Activated naive CD4-positive, alpha-beta T cell treated with Interleukin-2 at 50 U/mL for 16 hours (primary cell): ENCODE measurements at places on chromosomes 5 and 9.

- DNase-seq = no peak
Measured at GRCh38 chr5:1052076-1052475, 43.5 kb downstream of the NKD2 start.

GRCh38 chr9:116316246-116316645 lies 162.7 kb downstream of the PAPPA start:
- no peak for DNase-seq

DNA sequence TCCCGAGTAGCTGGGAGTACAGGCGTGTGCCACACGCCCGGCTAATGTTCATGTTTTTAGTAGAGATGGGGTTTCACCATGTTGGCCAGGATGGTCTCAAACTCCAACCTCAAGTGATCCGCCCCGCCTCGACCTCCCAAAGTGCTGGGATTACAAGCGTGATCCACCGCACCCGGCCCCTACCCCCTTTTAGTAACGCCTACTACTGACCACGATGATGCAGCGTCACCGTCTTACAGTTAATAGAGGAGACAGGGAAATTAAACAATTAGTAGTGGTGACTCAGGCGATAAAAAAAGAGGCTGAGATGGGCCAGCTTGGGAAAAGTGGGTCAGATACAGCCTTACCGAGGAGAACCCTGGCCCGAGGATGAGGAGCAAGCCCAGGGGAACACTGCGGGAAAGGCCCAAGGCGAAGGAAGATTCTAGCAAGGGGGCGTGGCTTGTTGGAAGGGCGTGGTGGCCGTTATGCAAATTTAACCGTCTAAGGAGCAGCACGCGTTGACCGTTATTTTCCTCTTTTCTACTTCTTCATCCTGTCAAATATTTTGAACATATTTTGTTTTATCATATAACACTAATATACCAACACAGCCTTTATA lies 1.6 kb upstream of the SETX start:
- no peak for DNase-seq

GRCh38 chr5:43110606-43111170 lies 10.0 kb upstream of the ZNF131 start:
- peak; percentile 34 for DNase-seq

GRCh38 chr9:83061990-83062650 lies 822 bp downstream of the RASEF start:
- no peak for DNase-seq

GRCh38 chr5:28421141-28421540 lies 1382.8 kb upstream of the CDH9 start:
- DNase-seq = no peak

DNA sequence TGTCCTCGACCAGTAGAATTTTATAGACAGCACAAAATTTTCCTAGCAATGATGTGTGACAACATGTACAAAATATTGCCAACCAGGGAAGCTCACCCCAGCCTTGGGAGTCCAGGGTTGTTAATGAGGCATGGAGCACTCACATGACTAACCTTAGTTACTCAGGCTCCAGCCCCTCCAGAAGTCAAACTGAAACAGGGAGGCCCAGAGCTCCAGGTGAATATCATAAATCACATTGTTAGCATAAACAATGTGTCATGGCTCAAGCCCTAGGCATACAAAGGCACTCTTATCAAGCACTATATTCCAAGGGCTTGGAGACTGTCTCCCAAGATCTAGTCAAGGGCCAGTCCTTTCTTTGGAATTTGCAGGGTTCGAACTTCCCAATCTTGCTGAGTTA lies 44.4 kb downstream of the TNFAIP8 start:
- no peak for DNase-seq

DNA sequence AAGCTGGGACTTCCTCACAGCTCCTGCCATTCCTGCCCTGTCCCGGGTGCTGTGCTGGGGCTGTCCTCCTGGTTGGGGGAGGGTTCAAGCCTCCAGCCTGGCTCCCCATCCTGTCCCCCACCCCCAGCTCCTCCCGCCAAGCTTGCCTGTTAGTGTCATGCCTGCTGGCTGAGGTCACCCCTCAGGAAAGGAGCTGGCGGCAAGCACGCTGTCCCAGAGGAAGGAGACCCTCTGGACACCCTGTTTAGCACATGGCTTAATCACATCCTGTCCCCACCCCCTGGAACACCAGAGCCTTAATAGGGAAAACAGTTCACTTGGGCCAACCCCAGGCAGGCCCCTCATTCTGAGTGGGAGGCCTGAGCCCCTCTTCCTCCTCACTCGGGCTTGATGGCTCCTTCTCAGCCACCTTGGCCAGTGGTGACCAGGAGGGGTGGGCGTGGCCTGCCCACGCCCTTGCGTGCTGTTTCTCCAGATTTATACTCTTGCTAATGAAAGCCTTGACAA lies 9.2 kb upstream of the PHYHD1 start:
- no peak for DNase-seq

- DNase-seq = no peak
Measured at GRCh38 chr9:135903358-135903656, 4.0 kb downstream of the CAMSAP1 start.

DNA sequence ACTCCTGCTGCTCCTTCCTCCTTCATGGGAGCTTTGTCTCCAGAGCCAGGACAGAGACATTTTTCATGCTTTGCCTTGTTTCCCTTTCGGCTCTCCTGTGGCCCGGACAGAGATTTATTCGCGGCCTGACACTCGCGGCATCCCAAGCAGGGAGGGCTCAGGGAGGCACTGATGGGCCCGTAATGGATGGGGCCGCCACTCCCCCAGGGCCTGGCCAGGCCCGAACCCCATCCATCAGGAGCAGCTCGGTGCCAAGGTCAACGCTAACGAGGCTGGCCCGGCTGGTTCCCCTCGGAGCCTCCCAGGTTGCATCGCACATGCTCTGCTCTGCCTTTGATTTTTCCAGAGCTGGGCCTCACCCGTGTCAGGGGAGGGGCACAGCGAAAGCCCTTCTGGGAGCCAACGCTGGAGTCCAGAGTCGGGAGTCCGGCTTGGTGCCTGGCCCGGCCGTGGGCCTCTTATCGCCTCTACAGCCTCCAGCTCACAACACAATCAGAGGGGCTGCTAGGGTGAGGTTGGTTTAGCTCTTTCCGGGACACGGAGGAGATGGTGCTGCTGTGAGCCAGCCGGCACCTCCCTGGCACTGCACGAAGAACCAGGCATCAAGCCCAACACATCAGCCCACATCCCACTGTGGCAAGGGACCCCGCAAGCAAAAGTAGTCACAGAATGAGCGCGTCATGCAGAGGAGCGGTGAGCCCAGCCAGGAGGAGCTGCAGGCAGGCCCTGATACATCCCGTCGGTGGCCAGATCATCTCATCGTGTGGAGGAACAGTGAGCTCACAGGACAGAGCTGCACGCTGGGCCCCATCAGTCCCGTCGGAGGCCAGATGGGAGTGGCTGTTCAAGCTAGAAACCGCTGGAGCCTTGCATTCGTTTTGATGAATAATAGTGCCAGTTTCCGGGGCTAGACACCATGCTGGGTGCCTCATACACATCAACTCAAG lies 72.2 kb upstream of the BARHL1 start:
- DNase-seq = no peak

GRCh38 chr9:124180557-124180956 lies 77.2 kb upstream of the NEK6 start:
- no peak for DNase-seq

DNA sequence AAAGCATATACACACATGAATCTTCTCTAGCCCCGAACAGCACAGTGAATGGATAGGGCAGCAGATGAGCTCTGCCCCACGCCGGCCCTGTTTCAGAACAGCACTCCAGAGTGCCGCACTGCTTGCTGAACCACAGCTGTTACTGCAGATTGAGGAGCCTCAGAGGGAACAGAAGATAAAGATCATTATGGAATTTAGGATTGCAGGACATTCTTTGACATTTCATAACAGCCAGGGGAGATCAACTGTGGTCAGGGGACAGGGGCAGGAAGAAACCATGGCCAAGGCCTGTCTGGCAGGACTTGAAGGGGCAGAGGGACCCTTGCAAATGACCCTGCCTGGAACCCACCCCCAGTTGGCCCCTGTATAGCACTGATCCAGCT lies 20.6 kb downstream of the IRF1 start:
- DNase-seq = no peak

GRCh38 chr5:178297751-178298150 lies 65.1 kb upstream of the PHYKPL start:
- no peak for DNase-seq

- DNase-seq = no peak
Measured at GRCh38 chr9:12391839-12392509, 301.2 kb upstream of the TYRP1 start.

GRCh38 chr5:142881784-142882126 lies 111.6 kb downstream of the ARHGAP26 start:
- no peak for DNase-seq

DNA sequence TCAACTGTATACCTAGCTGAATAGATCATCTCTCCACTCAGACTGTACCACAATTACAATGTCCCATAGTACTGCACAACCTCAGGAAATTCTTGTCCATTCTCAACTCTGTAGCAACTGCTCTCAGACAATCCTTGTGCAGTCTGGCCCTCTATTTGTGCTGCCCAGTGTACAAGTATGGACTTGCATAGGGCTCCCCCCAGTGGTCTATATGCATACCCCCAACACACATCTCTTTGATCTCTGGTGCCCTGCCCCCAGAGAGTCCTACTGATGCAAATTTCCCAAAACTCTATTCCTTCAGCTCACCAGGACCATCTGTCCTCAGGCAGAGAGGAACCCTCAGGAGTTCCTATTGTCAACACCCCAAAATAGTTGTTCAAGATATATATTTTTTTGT lies 205.3 kb downstream of the SLCO4C1 start:
- DNase-seq = no peak

DNA sequence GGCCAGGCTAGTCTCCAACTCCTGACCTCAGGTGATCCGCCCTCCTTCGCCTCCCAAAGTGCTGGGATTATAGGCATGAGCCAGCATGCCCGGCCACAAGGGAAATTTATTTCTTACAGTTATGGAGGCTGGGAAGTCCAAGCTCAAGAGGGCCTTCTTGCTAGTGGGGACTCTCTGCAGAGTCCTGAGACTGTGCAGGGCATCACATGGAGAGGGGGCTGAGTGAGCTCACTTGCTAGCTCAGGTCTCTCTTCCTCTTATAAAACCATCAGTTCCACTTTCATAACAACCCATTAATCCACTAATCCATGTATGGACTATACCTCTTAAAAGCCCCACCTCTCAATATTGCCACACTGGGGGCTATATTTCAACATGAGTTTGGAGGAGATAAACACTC lies 5.1 kb upstream of the SPIN1 start:
- DNase-seq = no peak

- no peak for DNase-seq
Measured at GRCh38 chr9:107872457-107873192, 383.1 kb upstream of the KLF4 start.

DNA sequence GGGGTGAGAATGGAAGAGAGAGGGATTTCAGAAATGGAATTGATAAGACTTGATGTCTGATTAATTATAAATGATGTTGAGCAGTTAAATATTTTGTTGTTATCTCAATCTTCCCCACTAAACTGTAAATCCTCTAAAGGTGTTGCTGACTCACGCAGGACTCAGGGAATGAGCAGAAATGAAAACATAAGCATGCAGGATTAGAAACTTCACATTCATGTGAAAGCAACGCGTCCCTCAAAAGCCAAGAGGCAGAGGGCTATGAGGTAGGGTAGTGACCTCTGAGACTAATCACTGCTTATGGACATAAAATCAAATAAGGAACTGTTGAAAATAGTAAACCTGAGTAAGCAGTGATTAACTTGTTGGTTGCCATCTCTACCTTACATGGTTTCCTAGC lies 21.1 kb downstream of the ADAMTSL1 start:
- DNase-seq = no peak

- DNase-seq = no peak
Measured at GRCh38 chr5:150361301-150361700, 3.8 kb downstream of the TCOF1 start.

DNA sequence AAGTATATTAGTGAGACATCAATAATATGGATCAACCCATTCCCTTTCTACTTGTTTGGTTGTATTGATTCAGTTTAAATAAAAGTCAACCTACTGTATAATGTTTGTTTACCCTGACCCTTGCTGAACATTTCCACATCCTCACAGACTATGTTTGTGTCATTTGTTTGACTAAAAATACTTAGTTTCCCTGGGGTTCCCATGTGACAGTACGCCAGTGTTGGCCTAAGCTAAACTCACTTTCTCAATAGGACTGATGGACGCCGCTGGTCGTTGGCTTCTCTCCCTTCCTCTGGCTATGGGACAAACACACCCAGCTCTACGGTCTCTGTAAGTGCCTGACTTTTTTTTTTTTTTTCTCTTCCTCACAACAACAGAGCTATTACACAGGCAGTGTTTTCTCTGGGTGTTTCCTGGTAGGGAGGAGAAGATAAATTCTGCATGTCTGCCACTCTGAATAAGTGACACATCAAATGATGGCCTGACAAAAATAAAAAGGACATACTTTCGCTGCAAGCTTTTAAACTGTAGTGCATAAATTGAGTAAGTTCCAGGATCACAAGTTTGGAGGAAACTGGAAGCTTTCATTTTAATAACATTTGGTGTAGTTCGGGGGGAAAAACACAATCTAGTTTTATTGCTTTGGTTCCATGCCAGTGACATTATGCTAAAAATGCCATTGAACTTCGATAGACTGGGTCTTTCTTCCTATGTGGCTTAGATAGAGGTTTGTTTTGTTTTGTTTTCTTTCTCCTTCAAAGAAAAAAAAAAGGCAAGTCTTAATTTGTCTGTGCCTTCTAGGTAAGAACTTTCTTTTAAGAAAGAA lies 101.0 kb downstream of the CD180 start:
- no peak for DNase-seq

DNA sequence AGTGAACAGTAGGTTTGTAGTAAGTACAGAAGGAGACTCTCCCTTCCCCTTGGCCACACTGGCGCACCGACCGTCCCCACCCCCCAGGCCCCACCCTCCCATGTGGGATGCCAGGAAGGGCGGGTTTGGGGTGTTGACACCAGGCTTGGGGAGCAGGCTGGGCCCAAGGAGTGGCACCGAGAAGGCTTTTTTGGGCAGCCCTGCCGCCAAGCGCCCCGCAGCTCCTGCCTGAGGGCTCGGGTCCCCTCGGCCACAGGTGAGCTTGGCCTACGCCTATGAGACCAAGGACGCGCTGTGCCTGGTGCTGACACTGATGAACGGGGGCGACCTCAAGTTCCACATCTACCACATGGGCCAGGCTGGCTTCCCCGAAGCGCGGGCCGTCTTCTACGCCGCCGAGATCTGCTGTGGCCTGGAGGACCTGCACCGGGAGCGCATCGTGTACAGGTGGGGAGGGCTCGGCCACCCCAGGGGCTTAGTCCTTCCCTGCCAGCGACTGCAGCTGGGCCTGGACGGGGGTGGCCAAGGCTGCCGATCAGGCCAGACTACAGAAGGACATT lies 7.3 kb downstream of the GRK6 start:
- no peak for DNase-seq

- no peak for DNase-seq
Measured at GRCh38 chr5:5710471-5710870, 288.0 kb downstream of the ICE1 start.

DNA sequence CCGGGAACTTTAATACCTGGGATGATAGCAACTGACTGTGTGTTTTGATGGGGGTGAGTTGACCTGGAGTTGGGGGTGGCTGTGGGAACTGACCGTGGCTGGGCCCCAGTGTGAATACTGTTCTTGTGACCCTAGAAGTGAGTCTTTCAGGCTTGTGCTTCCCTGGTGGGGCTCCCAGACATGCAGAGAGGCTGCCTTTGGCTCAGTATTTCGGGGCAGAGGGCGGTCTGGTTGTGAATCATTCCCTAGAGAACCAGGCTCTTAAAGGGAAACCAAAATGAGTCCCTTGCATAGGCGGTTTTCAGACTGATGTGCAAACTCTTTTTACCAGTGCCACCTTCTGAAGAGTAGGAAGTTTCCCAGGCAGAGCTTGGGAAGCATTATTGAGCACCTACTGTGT lies 132.1 kb downstream of the MACROH2A1 start:
- no peak for DNase-seq
